ENCODE measurements at places on chromosomes 16 and 17.
A peak's percentile ranks its signal among the peaks of the same experiment; 100 is the strongest.

DNA sequence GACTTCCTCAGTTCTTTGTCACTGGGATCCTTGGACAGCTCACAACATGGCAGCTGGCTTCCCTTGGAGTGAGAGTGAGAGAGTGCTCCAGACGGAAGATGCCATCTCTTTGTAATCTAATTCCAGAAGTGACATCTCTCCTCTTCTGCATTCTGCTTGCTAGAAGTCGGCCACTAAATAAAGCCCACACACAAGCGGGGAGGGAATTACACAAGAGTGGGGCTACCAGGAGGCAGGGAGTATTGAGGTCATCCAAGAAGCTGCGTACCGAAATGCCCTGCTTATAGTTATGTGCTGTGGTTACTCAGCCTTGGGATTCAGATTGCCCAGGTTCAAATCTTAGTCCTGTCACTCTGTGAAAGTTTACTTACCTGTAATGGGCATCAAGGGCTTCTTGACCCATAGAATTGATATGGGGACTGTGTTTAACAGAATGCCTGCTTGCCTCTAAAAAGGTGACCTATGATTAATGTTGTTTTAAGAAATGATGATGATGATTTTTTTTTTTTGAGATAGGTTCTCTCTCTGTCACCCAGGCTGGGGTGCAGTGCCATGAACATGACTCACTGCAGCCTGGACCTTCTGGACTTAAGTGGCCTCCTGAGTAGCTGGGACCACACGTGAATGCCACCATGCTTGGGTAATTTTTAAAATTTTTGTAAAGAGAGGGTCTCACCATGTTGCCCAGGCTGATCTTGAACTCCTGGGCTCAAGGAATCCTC lies 120.9 kb upstream of the HS3ST2 start:
- DNase-seq, result no peak

DNA sequence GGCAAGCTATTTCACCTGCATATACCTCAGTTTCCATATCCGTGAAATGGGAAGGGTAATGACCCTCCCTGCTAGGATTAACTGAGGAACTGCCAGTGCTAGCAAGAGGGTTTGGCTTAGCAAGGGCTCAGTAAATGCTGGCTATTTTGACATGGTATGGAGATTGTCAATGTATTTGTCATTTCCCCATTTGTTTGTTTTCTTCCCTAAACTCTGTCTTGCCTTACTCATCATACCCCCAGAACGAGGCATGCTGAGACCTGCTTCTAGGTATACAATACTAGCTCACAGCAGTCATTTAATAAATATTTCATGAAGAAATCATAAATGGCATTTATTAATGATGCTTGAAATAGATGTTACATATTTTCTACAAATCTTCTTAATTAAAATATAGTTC lies 124.0 kb downstream of the DYNLRB2 start:
- no peak for DNase-seq

DNA sequence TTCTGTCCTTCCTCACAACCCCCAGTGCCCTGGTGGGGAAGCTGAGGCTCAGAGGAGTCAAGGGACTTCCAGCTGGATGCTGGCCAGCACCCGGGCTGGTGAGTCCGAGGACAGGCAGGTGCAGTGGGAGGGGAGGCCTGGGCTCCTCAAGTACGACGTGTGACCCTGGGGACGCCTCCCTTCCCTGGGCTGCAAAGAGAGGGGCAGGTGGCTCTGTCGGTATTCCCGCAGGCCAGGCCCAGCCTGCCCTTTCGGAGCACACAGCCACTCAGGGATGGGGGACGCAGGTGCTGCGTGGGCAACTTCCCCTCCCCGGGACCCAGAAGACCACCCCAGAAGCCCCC lies 33.1 kb upstream of the PVALEF start:
- DNase-seq, result no peak

DNA sequence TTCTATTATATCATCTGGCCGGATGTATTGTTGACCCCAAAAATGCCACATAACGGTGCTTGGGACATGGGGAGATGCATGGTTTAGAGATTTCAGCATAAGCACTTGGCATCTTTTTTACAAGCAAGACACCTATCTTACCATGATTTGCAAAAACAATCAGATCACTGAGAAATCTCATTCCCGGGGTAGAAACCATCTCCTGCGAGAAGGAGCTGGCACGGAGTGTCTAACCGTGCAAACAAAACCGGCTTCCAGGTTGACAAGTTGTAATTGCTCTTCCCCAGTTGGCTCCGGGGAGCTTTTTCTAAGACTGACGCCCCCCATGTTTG lies 1.0 kb downstream of the SLC16A6 start:
- DNase-seq, result no peak

DNA sequence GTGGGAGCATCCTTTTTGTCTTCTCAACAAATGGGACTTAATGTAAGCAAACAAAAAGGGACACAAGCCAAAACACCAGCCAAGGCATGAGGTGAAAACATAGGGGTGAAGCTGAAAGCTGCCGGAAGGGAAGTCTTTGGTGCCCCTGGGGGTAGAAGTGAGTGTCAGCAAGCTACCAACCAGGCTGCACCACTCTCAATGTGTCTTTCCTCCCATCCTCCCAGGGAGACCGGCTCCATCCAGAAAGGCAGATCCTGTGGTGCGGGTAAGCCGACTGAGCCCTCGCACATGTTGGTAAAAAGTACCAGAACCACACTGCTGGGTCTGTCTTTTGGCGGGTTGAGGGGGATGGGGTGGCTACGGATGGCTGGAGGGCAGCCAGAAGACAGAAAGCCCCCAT lies 52.0 kb upstream of the SREBF1 start:
- DNase-seq, result peak; percentile 44

DNA sequence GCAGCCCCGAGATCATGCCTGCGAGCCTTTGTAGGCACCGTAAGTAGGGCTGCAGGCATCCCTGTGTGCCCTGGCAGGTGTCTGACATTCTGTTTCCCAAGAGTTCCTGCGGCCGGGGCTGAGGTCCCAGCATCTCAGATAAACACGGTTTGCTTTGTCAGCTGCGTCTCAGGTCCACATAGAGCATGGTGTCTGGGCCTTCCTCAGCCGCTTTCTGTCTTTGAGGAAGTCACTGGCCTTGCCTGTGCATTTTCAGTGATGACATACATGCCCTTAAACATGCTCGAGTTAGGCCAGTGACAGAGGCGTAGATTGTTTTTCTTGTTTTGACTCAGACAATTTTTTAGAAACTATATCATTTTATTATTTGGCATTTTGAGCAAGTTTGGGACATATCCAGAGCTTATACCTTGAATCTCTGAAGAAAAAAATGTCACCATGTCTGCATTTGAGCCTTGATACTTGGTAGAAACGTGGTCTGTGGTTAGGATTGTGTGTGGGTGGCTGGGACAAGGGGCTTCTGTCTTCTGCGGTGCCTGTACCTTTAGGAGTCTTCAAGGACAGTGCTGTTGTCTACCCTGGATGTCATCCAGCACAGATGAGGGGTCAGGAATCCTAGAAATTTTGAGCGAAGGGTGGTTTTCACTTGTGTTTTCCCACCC lies 105.8 kb downstream of the SNX29 start:
- no peak for DNase-seq

DNA sequence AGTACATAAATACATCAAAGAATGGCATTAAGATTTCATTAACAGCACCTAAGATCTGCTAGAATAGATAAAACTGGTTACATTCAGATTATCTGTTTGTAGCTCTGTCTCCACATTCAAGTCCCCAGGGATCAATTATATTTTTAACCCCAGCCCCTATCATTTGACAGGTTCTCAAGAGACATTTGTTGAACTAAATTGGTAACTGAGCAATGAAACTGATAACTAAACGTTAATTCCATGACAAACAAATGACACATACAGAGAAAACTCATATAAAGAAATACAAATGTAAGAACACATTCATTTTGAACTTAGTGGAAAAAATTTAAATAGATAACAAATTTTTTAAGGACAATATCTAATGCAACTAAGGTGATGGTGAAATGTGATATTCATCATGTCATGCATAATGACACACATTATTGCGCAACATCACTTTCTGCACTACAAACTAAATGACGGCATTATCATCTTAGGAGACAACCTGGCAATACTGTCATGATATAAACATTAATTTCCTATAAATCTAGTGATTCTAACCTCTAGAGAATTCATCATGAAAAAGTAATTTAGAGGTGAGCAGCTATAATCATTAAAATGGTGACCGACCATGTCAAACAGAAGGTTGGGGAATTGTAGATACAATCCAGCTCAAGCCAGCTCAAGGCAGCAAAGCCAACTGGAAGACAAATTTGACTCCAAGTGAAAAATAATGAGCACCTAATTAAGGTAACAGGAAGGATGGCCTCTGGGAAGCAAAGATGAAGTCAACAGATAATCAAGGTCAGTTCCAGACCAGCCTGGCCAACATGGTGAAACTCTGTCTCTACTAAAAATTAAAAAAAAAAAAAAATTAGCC lies 9.5 kb downstream of the ARHGAP17 start:
- no peak for DNase-seq

- DNase-seq, result peak; percentile 72
Measured at GRCh38 chr16:2473999-2474876, 689 bp upstream of the TBC1D24 start.

DNA sequence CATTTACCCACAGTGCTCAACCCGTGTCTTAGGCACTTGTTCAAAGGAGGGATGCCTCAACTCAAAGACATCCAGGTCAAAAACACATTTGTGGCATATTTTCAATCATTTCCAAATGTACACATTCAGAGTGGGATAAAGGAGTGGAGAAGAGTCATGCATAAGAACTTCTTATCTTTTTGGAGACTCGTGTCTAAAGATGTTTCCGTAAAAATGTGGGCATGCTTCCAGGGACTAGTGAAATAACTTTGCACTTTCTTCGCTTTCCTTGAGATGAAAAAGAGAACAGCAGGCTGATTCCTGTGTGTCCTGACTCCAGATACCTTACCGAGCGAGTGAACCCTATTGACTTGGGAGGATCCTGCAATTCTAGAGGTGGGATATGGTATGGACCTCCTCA lies 256.6 kb upstream of the KCNJ16 start:
- DNase-seq, result no peak

DNA sequence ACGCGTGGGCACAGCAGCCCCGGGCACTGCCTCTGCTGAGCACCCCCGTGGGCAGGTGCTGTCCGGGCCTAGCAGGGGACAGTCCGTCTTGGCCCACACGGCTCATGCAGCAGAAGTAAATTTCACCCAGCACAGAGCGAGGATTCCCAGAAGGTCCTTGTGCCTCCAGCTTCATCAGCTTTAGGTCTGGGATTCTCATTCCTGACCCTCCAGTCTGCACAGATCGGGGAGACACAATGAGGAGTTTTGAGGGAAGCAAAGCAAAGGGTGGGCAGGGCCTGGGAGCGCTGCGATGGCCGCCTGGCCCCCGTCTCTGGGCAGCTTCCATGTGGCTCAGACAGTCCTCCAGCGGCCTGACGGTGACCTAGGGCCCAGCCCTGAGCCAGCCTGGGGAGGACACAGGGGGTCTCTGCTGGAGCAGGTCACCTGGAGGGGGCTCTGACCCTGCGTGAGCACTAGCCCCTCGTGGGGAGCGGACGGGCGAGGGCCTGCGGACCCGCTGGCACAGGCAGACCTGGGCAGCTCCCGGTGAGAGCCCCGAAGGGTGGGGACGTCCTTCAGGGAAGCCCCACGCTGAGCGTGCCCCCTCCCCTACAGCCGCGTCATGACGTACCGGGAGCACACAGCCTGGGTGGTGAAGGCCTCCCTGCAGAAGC lies 30.7 kb upstream of the CHMP6 start:
- DNase-seq, result no peak

- DNase-seq, result no peak
Measured at GRCh38 chr17:4971826-4972225, 4.2 kb upstream of the SPAG7 start.

DNA sequence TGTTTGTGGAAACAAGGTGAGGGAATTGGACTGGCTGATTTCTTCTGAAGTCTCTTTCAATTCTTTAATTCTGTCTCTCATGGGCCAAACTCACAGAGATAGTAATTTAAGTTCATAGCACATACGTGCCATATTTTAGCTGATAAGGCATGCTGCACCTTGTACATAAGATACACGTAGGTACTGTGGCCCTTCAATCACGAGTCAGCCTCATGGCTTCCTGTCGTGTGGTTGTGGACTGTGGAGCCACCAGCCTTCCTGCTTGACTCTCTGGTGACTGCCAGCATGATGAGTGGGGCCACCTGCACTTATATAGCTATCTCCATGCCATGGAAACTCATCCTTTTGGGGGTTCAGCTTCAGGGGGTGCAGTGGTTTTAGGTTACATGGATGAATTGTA lies 25.1 kb downstream of the KSR1 start:
- no peak for DNase-seq

DNA sequence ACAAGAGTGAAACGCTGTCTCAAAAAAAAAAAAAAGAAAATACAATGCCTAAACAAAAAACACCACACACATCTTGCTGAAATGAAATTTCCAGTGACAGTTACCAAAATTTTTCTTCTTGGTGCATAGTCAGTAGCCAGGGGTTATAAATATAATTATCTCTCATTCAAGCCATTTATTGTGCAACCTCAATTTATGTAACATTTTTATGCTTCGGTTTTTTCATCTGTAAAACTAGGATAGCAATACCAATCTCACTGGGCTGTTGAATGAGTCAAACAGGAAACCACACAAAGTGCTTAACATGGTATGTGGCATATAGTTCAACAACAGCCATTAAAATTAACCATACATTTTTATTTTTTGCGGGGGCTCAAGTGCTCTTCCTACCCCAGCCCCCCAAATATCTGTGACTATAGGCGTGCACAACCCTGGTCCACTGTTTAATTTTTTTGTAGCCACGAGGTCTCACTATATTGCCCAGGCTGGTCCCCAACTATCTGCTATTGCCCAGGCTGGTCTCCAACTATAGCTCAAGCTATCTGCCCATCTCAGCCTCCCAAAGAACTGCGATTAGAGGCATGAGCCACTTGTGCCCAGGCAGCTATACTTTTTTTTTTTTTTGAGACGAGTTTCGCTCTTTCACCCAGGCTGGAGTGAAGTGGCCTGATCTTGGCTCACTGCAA lies 2.6 kb downstream of the COG4 start:
- no peak for DNase-seq

GRCh38 chr17:48368352-48368908 lies 61.6 kb downstream of the SKAP1 start:
- no peak for DNase-seq

GRCh38 chr16:83935005-83935857 lies 17.8 kb upstream of the OSGIN1 start:
- no peak for DNase-seq

DNA sequence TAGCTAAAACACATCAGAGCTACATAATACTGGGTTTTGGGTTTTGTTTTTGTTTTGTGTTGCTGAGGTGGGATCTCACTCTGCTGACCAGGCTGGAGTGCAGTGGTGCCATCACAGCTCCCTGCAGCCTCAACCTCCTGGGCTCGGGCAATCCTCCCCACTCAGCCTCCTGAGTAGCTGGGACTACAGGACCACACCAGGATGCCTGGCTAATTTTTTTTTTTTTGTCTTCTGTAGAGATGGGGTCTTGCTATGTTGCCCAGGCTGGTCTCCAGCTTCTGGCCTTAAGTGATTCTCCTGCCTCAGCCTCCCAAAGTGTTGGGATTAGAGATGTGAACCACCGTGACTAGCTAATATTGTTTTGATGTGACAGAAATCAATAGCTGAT lies 6.2 kb downstream of the MEAK7 start:
- DNase-seq, result no peak
